ENCODE measurements at places on chromosomes 1 and 21. TPM values are rescaled to one million over a fixed set of nuclear protein-coding genes. Genes with fewer than 3 reads are reported as not detected.

- DNase-seq, result no peak
Observed at GRCh38 chr1:41399145-41399795, 38.0 kb downstream of the FOXO6 start.

DNA sequence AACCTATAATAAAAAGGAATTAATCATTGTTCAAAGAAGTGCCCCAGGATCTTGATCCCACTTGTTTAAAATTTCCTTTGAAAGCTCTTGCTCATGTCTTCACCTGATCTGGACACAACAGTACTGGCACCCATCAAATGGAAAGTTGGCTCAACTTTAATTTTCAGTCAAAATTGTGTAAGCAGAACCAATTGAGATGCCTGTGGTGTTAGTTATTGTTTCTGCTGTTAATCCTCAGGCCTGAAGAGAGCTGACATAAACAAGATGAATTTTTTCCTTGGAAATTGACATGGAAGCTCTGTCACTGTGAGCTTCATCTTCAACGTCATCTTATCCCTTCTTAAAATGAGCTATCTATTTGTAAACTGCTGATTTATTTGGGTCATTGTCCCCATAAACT is 88.3 kb upstream of the TNFSF4 start:
- no peak for DNase-seq

GRCh38 chr1:19567041-19567440 is 77.1 kb upstream of the NBL1 start:
- no peak for DNase-seq

- no peak for DNase-seq
Observed at GRCh38 chr1:117098287-117098890, 23.2 kb downstream of the TRIM45 start.

GRCh38 chr1:226365831-226366231 is 42.1 kb downstream of the PARP1 start:
- no peak for DNase-seq

DNA sequence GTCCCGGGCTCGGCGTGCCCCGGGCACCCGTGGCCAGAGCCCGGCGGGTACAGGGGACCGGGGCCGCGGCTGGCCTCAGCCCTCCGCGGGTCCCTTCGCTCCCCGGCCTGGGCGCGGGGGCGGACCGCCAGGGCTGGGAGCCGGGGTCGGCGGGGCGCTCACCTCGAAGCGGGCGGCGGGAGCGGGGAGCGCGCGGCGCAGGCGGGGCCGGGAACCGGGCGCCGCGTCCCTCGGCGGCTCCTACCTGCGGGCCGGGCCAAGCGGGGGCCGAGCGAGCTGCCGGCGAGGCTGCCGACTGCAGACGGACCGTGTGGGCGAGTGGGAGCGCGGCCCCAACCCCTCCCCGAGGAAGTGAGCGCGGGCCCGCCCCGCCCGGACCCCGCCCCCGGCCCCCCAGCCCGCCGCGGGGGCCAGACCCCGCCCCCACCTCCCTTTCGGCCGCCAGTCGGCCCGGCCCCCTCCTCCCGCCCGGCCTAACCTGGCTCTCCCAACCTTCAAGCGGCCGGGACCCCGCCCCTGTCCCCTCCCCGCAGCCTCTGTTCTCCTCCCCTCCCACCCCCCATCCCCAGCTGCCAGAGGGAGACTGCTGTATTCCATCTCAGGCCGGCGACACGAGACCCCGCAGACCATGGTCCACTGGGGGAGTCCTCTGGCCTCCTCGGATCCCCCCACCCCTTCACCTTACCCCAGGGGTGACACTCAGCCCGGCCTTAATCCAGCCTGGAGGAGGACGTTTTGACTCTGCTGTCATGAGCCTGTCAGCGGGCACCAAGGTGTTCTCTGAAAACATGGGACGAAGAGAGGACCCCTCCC is at the start of gene FHL3:
FHL3 (minus strand) TSS at position 320 of the 813 bp plus-strand sequence. CDS start 6,102 bp downstream, outside the sequence.
- peak; percentile 47 for DNase-seq

- DNase-seq, result no peak
Observed at GRCh38 chr1:164733070-164733469, 174.1 kb downstream of the PBX1 start.

GRCh38 chr1:48823168-48823567 is 46.5 kb upstream of the BEND5 start:
- no peak for DNase-seq

- DNase-seq, result peak; percentile 62
Observed at GRCh38 chr1:91754348-91754747, 131.6 kb downstream of the TGFBR3 start.

DNA sequence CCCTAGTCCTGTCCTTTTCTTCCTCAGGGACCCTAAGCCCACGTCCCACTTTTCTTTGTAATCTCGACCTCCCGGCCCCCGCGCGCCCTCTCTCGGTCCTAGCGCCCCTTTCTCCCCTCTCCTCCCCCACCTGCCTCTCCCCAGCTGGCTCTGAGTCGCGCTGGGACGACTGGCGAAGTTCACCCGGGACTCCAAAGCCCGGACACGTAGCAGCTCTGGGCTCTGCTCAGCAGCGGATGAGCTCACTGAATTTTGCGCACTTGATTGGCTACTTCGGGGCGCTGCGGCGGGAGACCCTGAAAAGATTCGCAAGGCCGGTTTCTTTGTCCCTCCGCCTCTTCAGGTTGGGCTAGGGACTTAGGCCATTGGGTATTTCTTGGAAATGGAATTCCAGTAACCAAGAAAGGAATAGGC is 16.3 kb upstream of the ACKR1 start:
- DNase-seq, result no peak

DNA sequence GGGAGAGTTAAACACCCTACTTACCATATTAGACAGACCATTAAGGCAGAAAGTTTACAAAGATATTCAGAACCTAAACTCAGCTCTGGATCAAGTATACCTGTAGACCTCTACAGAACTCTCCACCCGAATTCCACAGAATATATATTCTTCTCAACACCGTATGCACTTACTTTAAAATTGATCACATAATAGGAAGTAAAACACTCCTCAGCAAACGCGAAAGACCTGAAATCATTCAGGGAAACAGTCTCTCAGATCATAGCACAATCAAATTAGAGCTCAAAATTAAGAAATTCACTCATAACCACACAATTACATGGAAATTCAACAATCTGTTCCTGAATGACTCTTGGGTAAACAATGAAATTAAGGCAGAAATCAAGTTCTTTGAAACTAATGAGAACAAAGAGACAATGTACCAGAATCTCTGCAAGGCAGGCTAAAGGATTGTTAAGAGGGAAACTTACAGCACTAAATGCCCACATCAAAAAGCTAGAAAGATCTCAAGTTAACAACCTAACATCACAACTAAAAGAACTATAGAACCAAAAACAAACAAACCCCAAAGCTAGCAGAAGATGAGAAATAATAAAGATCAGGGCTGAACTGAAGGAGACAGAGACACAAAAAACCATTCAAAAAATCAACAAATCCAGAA is 19.1 kb downstream of the CD84 start:
- no peak for DNase-seq

- no peak for DNase-seq
Observed at GRCh38 chr1:177650947-177651346, 318.9 kb downstream of the SEC16B start.

GRCh38 chr1:224631462-224632115 is 15.5 kb downstream of the CNIH3 start:
- no peak for DNase-seq

CD101 gene
- 0.09 TPM for total RNA-seq
